Cerebellum (tissue), 4 donors: ENCODE measurements at places on chromosomes 3 and 15. TPM values are rescaled to one million over a fixed set of nuclear protein-coding genes. Genes with fewer than 3 reads are reported as not detected.

Gene GRIP2
- total RNA-seq: 4.2 TPM

Gene TOP2B
- 274 TPM for total RNA-seq

Gene CHRM5
- 0.27 TPM for total RNA-seq

Gene ZMYND10
- total RNA-seq: 5.4 TPM

Gene PAK2
- 38.3 TPM for total RNA-seq

Gene EPHB1
- 25.0 TPM for total RNA-seq

Gene ARGFX
- not detected for total RNA-seq

Gene PLSCR5
- total RNA-seq: not detected

DNA sequence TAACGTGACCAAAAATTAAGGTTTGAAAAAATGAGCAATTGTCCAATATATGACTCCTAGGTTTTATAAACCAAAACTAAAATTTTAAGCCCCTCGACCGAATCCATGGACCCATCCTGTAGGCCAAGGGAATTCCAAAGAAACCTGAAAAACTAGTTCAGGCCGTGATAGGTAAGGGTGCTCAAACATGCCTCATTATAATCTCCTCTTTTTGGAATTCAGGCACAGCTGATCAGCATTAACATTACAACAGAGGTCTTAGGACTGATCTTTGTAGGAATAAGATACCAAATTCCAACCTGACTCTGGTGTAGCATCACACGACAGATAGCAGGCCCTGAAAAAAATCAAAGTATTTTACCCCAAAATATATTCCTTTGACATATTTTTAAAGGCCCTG lies 155.7 kb downstream of the NEK10 start:
- DNase-seq: no peak

DNA sequence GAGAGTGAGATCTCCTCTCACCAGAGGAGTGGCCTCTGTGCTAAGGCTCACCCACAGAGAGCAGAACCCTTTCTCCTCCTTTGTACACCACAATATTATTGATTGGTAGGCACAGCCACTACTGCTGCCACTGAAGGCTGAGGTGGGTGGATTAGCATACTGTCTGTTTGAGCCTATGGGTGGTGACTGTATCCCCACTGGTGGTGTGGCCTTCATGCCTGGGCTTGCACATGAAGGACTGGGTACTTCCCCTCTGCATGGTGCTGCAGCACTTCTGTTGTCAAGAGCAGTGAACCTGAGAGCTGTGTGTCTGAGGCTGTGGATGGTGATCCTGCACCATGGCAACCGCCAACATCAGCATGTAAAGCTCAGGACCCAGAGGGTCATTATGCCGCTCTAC lies 35.7 kb upstream of the NECTIN3 start:
- no peak for DNase-seq

- DNase-seq: peak; percentile 12
Measured at GRCh38 chr3:172647823-172648222, 63.0 kb downstream of the NCEH1 start.

DNA sequence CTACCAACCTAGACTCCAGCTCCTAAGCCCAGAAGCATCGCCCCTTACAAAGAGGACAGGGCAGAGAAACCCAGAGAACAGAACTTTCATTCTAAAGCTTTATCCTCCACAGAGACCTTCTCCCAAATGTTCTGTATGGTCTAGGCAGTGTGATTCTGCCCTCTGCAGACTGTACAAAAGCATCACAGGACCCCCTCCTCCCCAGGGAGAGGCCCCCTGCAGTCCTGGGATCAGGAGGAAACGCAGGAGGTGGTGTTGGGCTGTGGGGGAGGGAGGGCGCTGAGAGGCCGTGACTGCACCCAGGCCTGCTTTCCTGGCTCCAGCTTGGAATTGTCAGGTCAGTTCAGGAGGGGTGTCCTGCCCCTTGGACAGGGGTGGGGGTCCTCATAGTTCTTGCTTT lies 101.3 kb downstream of the DGKG start:
- no peak for DNase-seq

GRCh38 chr3:54837964-54838363 lies 89.9 kb downstream of the LRTM1 start:
- DNase-seq: no peak

GRCh38 chr3:81419228-81419627 lies 342.2 kb downstream of the GBE1 start:
- DNase-seq: peak; percentile 44

- DNase-seq: no peak
Measured at GRCh38 chr15:66680502-66680901, 21.5 kb upstream of the SMAD6 start.

DNA sequence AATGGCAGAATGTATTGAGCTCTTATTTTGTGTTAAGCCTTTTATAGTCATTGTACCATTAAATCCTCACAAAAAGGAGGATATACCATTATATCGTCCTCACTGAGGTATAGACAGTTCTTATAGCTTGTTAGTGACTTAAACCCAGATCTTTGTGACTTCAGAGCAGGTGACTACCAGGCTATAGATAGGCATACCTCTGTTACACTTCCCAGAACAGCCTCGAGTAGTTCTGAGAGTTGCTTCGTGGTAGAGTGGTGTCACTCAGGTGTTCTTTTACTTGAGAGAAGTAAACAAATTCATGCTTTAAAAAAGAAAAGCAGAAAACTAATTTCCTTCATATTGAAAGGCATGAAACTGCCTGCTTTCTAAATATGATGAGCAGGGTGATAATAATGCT lies 59.9 kb downstream of the SEC22A start:
- no peak for DNase-seq

DNA sequence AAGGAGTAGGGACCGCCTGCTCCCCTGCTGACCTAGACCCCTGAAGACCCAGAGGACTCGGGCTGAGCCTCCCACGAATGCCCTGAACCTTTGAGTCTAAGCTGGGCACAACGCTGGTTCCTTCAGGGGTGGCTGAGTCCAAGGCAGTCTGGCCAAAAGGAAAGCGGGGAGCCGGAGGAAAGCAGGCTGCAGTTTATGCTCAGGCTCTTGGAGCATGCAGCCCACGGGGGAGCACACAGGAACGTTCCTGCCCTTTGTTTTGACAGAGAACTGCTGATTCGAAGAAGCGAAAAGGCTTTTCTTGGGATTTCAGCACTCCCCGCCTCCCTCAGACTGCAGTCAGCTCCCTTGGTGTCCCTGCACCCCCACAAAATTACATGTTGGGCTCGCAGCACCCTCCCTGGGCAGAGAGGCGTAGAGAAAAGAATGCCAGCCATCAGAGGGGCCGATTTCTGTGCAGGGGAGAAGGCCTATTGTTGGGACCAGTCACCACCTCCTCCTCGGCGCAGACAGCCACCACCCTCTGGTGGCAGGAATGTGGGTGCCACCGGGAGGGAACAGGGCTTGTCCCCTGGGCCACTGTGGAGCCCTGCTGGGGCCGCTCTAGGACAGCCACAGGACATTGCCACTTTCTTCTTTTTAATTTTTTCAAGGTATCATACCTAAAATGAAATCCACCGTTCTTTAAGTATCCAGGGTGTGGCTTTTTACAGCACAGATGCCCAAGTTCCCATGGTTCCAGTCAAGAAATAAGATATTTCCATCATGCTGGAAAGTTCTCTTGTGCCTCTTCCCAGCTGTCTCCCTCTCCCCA lies 72.2 kb downstream of the SMAD6 start:
- peak; percentile 30 for DNase-seq
